ENCODE measurements at places on chromosomes 11 and 22. TPM values are rescaled to one million over a fixed set of nuclear protein-coding genes. Genes with fewer than 3 reads are reported as not detected.

PATE4 gene
- total RNA-seq: not detected

TMEM184B gene
- total RNA-seq: 22.4 TPM

IRF7 gene
- 116 TPM for total RNA-seq

MAPK11 gene
- 10.8 TPM for total RNA-seq

TMPRSS4 gene
- not detected for total RNA-seq

DEPDC7 gene
- 0.58 TPM for total RNA-seq

TUG1 gene
- total RNA-seq: 57.4 TPM

IL18BP gene
- total RNA-seq: 19.0 TPM

DNA sequence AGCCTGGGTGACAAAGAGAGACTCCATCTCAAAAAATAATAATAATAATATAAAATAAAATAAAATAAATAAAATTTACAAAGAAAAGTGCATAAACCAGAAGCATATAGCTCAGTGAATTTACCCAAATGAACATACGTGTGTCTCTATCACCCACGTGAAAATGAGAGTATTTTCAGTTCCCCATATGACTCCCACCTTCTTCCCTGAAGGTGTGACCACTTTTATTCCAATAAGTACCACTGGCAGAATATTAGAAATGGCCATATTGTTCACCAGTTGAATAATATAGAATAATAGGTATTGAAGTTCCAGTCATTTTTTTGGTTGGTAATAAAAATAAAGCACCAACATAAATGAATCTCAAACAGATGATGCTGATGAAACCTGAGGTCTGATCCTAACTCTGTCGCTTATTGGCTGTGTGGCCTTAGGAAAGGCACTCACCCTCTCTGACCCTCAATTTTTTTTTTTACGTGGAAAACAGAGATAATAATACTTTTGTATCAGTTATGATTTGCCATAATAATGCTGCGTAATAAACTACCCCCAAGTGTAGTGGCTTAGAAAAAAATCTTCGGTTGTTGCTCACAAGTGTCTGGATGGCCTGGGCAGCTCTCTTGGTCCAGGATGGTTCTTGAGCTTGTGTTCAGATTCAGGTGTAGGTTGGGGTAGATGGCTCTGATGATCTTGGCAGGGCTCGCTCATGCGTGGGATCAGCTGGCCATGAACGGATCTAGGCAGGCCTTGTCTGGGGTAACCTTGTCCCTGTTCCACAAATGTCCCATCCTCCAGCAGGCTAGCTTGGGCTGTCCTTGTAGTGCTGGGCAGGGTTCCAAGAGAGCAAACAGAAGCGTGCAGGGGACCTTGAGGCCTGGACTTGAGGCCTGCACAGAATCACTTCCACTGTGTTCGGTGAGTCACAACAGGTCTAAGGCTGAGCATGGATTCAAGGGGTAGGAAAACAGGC, 88.1 kb downstream of the MYO18B start:
- DNase-seq: no peak

- DNase-seq: no peak
Observed at GRCh38 chr11:2996976-2997375, 4.8 kb upstream of the NAP1L4 start.

- DNase-seq: no peak
Observed at GRCh38 chr11:73480677-73481076, 104.5 kb downstream of the RELT start.

- DNase-seq: no peak
Observed at GRCh38 chr22:49961005-49961600, 531 bp downstream of the PIM3 start.

DNA sequence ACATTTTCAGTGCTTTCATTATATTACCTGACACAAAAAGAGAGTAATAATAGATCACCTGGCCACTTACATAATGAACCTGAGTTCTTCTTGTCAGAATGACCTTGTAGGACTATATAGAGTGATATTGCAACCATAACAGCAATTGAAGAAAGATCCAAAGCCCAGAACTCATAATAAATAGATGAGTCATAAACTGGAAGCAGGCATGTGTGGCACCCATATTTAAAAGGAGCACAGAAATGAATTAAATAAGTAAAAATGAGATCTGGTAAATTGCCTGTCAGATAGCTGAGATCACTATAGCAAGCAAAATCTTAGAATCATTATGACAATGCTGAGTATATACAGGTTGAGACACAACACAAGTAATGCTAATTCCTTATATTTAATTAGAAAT, 331.8 kb downstream of the AASDHPPT start:
- DNase-seq: no peak

GRCh38 chr22:24952837-24953383, 394 bp downstream of the KIAA1671 start:
- DNase-seq: no peak

- DNase-seq: no peak
Observed at GRCh38 chr11:132714859-132715440, 817.4 kb downstream of the OPCML start.

- DNase-seq: no peak
Observed at GRCh38 chr11:27215471-27216269, 147.3 kb downstream of the CCDC34 start.
